ENCODE measurements at places on chromosomes 1 and 21.
A peak's percentile ranks its signal among the peaks of the same experiment; 100 is the strongest.

DNA sequence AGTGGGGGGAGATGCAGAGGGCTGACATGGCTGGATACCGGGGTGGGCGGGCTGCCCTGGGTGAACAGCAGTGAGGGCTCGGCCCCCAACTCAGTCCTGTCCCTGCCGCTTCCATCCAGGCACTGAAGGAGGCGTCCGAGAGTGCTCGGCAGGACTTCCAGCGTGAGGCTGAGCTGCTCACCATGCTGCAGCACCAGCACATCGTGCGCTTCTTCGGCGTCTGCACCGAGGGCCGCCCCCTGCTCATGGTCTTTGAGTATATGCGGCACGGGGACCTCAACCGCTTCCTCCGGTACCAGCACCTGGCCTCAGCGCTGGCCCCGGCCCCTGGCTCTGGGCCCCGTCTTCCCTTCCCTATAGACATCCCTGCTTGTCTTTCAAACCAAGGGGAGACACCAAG lies 15.6 kb downstream of the NTRK1 start:
- no peak for DNase-seq

GRCh38 chr1:247119600-247120407 lies 15.6 kb upstream of the ZNF669 start:
- DNase-seq: no peak

GRCh38 chr1:96842215-96842614 lies 120.6 kb downstream of the PTBP2 start:
- no peak for DNase-seq

DNA sequence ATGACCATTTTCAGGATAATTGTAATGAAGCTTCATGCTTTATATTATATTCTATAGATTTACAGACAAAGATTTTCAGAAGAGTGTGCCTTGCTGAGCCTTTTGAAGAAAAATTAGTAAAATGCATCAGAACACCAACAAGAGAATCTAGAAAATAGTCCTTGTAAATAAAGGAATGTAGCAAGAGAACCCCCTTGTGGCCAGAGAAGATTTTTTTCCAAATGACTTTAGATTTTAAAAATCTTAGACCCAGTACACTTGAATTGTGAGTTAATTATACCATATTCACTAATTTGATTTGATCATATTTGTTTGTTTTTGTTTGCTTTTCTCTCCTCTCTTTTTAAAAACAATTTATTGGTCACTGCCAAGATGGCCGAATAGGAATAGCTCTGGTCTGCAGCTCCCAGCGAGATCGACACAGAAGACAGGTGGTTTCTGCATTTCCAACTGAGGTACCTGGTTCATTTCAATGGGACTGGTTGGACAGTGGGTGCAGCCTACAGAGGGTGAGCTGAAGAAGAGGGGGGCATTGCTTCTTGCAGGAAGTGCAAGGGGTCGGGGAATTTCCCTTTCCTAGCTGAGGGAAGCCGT lies 12.8 kb upstream of the IFI44L start:
- no peak for DNase-seq

DNA sequence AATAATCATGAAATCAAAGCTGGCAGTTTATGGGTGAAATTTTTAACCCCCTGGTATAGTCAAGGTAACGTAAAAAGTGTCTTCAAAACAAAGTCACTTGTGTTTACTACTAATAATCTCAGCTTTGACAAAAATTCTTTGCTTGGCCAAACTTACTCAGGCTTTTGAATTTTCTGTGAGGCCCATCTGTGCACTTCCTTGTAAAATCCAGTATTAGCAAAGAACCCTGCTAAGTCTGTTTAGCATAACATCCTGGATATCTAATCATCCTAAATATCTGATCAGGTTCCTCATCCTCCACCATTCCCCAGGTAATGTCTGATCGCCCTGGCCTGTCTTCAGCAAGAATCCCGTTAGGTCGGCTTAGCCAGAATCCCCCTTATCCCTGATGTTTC lies 3.0 kb downstream of the LYST start:
- DNase-seq: no peak

GRCh38 chr1:233530665-233531386 lies 83.1 kb upstream of the KCNK1 start:
- DNase-seq: no peak

- DNase-seq: no peak
Observed at GRCh38 chr1:111909030-111909429, 80.4 kb downstream of the KCND3 start.

DNA sequence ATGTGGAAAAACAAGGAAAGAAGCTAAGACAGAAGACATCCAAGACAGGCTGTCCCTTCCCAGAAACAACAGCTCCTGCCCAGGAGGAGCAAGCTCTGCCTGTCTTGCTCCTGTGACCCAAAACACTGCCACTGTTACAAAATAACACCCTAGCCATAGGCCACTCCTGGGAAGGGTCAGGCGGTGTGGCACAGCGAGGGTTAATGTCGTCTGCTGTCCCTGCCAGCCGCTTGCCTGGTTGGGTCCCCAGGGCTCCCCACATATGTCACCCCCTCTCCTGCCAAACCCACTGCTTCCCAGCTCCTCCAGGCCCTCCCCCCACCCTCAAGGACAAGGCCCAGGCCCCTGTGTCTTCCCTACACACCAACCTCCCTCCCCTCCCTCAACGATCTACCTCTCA lies 3.9 kb upstream of the NHLH1 start:
- DNase-seq: no peak

- DNase-seq: no peak
Observed at GRCh38 chr1:30036229-30036547, 687.2 kb downstream of the MATN1 start.

GRCh38 chr1:7290971-7291970 lies 479.8 kb upstream of the VAMP3 start:
- no peak for DNase-seq

DNA sequence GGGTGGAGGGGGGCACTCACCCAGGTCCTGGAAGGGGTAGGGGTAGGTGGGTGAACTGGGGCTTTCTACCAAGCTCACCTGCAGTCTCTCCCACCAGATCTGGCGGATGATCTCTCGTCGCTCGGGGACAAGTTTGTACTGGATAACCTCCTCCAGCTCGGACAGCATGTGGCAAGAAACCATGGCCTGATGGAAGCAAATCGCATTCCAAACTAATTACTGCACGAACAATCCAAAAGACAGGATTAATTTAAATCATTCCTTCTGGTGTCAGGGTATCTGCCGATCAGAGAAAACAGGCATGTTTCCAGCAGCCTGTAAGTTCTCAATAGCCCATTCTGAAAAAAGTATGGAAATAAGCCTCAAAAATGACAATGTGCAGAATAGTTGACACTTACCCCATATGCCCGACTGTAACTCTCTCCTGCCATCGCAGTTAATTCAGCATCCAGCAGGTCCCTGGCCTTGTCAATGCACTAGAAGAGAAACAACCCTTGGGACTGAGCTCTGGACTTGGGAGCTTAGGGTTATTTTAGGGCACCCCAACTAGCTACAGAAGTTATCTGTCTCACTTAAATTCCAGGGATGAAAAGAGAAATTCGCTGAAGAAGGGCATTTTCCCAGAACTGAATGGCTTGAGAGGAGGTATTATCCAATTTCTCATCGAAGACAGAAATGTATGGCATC lies 44.4 kb upstream of the ANGPTL7 start:
- DNase-seq: no peak

GRCh38 chr1:56877973-56878372 lies 23.4 kb downstream of the C8A start:
- peak; percentile 23 for DNase-seq

DNA sequence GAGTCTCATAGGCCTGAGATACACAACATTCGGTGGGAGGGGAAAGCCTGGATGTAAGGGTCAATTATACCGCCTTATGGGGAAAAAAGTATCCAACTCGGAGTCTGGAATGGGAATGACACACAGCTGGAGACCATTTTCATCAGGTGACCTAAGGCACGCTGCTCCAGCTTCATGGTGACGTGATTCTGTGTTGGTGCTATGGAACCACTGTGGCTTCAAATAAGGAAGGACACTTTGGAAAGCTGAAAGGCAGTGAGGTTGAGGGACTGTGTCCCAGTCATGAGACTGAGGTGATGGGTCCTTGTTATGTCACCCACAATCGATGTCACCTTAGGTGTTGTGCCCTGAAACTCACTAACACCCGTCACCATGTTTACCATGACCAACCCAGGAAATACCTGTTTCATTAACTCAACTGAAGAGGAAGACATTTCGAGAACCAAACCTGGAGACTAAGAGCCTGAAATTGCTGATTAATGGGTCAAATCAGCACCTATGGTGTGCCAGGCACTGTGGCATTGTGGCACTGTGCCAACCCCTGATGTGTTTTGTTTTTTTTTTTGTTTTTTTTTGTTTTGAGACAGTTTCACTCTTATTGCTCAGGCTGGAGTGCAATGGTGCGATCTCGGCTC lies 54.5 kb downstream of the IRF2BP2 start:
- no peak for DNase-seq

DNA sequence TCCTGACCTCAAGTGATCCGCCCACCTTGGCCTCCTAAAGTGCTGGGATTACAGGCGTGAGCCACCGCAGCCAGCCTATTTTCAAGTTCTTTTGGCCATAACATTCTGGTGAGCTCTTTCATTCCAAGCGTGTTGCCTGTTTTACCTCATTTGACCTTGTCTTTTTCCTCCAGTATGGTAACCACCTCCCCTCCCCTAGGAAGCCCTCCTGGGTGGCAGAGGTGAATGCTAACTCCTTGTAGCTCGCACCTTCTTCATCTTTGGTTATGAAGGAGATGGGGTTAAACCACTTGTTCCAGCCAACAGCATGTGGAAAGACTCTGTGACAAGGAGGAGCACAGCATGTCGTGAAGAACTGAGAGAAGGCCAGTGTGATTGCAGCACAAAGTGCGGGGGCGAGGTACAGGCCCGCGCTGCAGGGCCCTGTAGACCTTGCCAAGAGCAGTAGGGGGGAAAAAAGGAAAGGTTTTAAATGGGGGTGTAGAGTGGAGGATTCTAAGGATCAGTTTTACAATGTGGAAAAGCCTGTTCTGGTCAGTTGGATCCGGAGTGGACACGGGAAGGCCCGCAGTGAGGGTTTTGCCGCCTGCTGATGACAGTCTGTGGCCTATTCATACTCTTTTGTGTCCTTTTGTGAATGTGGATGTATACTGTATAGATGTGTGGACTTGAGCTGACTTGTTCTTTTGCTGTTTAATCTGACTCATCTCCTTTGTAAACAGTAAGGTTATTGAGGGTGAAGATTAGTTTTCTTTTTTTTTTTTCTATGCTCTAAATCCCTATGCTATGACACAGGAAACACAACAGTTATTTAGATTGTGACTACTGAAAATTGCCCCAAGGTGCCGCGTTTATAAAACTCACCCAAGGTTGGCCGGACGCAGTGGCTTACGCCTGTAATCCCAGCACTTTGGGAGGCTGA lies 7.5 kb upstream of the ZNF436 start:
- DNase-seq: no peak

- peak; percentile 19 for DNase-seq
Observed at GRCh38 chr1:200558866-200559459, 61.6 kb downstream of the KIF14 start.

GRCh38 chr1:182453631-182454030 lies 3.7 kb downstream of the RGSL1 start:
- no peak for DNase-seq

GRCh38 chr1:212477680-212478466 lies 45.2 kb downstream of the NENF start:
- no peak for DNase-seq

GRCh38 chr1:1974834-1975233 lies 28.8 kb downstream of the CFAP74 start:
- DNase-seq: no peak

- DNase-seq: no peak
Observed at GRCh38 chr21:42471716-42472330, 24.2 kb downstream of the RSPH1 start.

DNA sequence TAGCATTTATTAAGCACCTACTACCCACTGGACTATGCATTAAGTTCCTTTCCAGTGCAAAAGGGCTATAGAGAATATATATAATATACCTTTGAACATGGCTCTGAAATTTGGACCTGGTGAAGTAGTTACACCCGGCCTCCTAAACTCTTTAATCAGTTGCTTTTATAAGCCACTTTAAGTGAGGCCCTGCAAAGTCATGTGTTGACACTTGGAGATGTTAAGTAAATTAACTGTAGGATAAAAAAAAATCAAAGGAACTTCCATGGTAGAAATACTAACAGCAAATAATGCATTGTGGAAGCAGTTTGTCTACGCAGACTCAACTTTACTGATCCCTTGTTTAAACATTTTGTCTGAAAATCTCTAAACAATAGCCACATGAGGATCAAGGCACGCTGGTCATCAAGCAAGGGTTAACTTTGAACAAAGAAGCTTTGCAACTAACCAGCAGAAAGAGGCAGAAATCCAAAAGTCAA lies 283.9 kb downstream of the VAV3 start:
- DNase-seq: no peak

- DNase-seq: no peak
Observed at GRCh38 chr1:10733474-10734366, 62.7 kb downstream of the CASZ1 start.

- no peak for DNase-seq
Observed at GRCh38 chr1:241507189-241507863, 12.2 kb downstream of the FH start.

GRCh38 chr1:179754041-179754624 lies 11.0 kb downstream of the FAM163A start:
- DNase-seq: peak; percentile 47

DNA sequence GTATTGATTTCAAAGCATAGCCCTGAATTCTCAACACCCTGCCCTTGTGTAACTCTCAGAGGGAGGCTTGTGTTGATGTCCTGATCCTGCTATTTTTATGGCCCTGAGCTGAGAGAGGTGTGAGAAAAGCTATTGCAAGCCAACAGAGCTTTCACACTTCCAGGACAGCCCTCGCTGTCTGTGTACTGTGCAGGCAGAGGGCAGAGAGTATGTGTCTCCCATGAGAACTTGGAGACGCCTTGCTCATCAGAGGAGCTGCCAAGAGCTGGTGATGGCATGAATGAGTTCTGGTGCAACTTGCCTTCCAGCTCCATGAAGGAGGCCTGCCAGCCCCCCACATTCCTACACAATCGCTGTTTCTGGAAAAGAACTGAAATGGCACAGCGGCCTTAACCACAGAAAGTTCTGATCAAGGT lies 144.1 kb upstream of the AJAP1 start:
- DNase-seq: no peak

- no peak for DNase-seq
Observed at GRCh38 chr1:185539277-185539943, 194.8 kb upstream of the HMCN1 start.

DNA sequence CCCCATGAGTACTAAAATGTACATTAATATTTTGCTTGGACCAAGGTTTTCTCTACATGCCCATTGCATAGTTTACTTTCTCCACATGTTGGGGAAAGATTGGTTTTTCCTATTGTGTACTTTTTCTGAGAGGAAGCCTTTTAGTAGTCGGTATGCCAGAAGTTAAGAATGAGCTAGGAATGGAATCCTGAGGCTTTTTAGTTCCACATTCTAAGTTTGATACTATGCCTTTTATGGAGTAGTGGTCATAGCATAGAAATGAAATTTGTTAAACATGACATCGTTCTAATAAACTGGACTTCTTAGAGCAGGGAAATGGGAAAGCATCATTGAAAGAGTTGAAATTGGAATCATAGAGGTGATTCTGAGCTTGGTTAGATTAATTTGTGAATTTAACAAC lies 64.3 kb downstream of the BCL9 start:
- no peak for DNase-seq

- DNase-seq: no peak
Observed at GRCh38 chr1:154975409-154976059, 1.1 kb downstream of the CKS1B start.
